Hypothalamus (tissue), 51 donors: ENCODE measurements at places on chromosomes 7 and 10.

GRCh38 chr7:142956951-142957623 is 5.1 kb downstream of the KEL start:
- no peak for DNase-seq

DNA sequence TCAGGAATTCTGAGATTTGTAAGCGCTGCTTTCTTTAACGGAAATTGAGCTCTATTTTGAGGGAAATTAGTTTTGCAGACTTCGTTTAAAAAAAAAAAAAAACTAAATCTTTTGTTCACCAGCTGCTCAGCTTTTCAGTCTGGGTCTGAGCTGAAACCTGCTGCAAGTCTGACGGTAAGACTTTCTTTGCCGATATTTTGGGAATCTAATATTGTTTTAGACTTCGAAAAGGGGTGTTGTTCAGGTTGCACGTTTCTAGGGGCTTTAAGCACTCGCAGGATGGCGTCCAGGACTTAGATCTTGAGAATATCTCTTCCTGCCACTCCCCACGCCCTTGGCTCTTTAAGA is 1.8 kb upstream of the MEOX2 start:
- DNase-seq: no peak

DNA sequence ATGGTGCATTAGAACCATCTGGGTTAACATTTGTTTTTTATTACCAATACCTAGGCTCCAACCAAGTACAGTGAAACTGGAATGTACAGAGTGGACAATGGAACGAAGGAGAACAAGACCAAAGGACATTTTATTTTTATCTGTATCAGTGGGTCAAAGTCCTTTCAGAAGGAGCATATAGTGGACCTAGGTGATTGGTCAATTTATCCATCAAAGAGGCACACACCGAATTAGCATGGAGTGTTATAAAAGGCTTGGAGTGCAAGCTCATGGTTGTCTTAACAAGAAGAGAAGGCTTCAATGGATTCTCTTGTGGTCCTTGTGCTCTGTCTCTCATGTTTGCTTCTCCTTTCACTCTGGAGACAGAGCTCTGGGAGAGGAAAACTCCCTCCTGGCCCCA is at the start of gene CYP2C9:
Gene CYP2C9, plus strand, starts transcription at position 276 of the 400 bp plus-strand sequence. Its CDS starts 25 bp downstream, at position 301.
- no peak for DNase-seq

DNA sequence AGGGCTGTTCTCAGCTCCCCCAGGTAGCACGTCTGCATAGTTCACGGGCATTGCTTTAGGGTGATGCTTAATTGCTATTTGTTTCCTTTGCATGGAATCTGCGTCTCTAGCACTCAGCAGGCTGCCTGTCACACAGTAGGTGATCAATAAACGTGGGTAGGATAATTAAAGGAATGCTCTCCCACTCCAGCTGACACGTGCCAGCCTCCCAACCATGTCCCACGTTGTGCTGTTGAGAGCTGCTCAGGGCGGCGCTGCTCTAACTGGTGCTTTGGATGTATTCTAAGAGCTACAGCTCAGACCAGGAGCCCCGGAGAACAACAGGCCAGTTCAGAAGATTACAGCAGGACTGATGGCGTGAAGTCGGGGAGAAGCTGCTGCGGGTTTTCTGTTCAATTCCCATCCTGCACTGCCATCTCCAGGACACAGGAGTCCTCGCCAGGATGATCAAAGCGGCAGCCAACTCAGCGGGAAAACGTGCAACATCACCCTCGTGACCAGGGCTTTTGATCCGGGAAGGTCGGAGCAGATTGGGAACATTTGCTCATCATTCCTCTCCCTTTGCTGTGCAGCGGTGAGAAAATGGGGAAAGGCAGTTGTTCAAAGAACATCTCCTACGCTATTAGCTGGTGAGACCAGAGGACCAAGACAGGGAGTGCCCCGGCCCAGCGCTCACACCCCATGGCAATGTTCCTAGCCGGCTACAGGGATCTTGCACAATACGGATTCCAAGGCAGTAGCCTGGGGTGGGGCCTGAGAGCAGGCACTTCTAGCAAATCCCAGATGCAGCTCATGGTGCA is 50.5 kb upstream of the FOXK1 start:
- DNase-seq: peak; percentile 73

DNA sequence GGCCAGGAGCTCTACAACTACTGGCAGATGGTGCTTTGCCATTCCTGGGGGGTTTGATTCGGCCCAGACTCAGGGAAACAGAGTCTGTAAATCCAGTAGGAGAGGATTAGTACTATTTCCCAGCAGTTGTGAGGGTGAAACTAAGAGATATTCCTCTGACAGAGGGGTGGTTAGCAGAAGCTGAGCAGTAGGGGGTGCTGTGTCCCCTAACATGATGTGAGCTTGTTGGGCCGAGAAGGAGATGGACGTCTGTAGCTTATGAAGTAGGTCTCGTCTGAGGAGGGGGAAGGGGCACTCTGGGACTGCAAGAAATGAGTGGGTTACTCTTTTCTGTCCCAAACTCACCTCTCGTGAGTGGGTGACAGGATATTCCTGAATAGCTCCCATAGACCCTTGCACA is 179.2 kb upstream of the MBL2 start:
- DNase-seq: no peak

DNA sequence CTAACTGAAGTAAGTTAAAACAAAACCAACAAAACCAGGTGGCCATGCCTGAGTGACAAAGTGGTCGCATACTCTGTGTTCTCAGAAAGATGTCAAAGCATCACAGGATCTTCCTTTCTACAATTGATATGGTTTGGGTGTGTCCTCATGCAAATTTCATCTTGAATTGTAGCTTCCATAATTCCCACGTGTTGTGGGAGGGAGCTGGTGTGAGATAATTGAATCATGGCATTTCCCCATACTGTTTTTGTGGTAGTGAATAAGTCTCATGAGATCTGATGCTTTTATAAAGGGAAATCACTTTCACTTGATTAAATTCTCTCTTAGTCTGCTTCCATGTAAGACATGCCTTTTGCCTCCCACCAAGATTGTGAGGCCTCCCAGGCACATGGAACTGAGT is 465.7 kb downstream of the PCDH15 start:
- no peak for DNase-seq

DNA sequence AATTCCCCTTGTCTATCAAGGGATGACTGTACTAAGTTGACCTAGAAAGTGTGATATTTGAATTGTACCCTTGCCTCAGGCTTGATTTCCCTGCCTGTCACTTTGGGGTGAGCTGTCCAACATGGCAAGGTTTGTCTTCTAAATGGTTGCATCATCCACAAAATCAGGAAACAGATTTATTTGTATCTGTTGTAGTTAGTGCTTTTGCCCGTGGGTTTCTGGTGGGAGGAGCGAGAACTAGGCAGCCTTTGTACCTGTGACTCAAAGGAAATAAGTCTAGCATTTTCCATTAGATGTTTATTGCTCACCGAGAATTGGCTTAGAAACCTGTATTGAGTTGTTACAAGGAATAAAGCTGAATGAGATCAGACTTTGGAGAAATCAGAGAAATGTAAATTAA is 650.8 kb downstream of the LRMDA start:
- no peak for DNase-seq

DNA sequence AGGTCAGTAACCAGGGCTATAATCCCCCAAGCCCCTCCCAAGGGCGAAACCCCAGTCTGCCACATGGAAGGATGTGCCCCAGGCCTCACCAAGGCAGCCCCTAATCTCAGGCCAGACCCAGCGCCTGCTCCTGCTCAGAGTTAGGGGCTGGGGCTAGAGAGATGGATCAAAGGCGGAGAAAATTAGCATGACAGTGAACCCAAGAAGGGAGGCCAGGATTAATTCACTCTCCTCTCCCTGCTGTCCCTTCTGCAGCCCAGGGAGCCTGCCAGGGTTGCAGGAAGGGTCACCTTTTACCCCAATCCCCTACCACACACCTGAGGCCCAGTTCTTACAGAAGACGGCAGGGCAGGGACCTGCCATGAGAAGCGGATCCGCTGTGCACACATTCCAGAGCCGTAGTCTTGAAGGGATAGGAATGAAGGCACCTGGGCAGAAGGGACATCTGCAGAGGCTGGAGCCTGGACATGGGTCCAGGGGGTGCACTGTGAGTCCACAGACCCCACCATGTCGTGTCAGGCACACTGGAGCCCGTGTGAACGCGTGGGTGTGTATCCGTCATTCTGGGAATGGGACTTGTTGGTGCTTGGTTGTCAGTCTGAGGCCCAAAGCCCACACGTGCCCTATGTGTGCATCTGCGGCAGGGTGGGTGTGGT is 11.9 kb upstream of the ZMIZ1 start:
- DNase-seq: no peak

GRCh38 chr7:93955304-93955703 is 33.8 kb downstream of the GNG11 start:
- DNase-seq: no peak

GRCh38 chr7:51789489-51789888 is 472.9 kb upstream of the COBL start:
- no peak for DNase-seq

DNA sequence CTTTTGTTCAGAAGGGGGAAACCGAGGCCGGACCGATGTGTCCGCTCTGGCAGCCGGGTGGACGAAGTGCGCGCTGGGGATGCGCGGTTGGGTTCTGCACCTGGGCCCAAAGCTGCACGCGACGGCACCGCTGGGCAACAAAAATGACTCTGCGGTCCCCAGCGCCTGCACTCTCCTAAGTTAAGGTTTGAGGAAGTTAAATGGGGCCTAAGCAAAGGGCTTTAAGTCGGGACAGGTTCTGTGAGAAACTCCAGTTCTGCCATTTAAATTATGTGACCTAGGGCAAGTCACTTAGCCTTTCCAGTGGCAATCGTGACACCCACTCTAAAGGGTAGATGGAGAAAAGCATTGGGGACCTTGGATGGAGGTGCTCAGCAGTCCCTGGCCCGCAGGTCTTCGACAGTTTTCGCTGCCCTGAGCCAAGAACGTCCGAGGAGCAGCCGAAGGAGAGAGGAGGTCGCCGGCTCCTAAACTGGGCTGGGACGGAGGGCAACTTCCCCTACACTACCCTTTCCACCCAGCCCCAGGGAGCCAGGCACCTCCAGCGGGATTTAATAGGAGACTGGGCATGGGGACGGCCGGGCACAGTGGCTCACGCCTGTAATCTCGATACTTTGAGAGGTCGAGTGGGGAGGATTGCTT is 534 bp upstream of the ACBD5 start:
- DNase-seq: no peak

DNA sequence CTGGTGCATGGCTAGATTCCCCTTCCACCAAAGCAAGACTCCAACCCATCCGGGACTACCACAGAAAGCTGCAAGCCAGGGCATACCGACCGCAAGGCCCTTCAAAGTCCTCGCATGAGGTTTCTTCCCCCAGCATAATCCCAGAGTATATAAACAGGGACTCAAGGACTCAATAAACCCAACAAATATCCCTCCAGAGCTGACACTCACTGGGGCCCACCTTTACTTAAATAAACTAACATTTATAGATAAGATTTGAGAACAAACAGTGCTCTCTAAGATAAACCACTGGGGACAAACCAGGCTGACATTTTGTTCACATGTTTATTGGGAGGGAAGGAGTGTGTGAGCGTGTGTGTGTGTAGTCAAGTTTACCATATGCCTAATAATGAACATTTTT is 138.2 kb downstream of the ADAM12 start:
- no peak for DNase-seq

- DNase-seq: no peak
Measured at GRCh38 chr10:25815999-25816768, 117.8 kb upstream of the MYO3A start.

DNA sequence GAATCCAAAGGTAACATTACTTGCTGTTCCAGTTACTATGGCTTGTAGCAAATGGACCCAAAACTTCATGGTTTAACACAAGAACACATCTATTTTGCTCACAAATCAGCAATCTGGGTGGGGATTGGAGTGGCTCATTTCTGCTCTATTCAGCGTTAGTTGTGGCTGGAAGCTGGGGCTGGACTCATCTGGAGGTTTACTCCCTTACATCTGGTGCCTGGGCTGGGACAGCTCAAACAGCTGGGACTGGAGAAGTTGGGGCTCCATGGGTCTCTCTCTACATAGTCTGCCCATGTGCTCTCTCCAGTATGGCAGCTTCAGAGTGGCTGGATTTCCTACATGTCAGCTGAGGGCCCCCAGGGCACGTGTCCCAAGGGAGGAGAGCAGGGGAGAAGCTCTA is 33.7 kb upstream of the NAMPT start:
- no peak for DNase-seq

- no peak for DNase-seq
Measured at GRCh38 chr7:136179851-136180721, 202.9 kb upstream of the MTPN start.

GRCh38 chr7:24922099-24922773 is 57.7 kb downstream of the OSBPL3 start:
- DNase-seq: no peak

DNA sequence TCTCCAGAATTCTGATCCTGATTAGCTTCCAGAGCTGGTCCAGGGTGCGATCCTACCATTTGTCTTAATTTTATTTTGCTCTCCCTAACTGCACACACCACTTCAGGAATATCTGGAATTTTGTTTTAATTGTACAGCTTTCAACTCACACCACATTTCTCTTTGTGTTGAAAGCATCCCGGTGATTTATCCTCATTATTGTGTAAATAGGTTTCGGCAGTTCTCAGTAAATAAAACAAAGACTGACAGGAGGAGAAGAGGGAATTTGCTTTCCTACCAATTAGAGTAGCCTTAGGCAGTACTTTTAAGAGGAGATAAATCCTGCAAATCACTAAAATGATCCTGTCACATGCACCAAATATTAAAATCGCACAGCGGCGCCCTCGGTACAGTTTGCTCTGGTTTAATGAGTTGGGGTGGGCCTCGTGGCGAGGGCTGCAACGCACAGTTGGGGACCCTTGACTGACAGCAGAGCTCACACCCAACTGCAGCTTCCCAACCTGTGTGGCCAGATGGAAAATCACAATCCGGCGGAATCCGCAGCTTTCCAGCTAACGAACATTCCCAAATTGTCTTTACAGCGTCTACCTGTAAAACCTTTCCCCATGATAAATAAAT is 62.6 kb downstream of the EBF3 start:
- no peak for DNase-seq

DNA sequence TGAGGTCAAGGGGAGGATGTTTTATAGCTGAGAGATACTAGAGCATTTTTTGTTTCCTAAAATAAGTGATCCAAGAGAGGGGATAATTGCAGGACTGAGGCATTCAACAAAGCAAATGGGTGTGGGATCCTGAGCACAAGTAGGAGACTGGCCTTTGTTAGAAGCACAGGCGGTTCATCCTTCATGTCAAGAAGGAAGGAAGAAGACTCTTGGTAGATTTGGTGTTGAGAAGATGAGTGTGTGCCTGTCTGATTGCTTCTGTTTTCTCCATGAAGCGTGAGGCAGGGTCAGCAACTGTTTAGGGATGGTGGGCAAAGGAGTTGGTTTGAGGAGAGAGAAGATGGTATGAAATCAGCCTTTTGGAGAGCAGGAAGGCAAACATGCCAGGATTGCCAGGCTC is 27.6 kb downstream of the STRIP2 start:
- no peak for DNase-seq

- no peak for DNase-seq
Measured at GRCh38 chr7:40996233-40996677, 706.6 kb downstream of the INHBA start.

- no peak for DNase-seq
Measured at GRCh38 chr10:11443468-11444154, 167.8 kb downstream of the USP6NL start.
